GM12878 (cell line): ENCODE measurements at places on chromosomes 3 and 15.

- no peak overlapping the region for H3K4me3 ChIP-seq
- no peak for DNase-seq
- no peak overlapping the region for H3K27ac ChIP-seq
These were observed 761.3 kb downstream of the AGBL1 start for GRCh38 chr15:86840996-86841395.

DNA sequence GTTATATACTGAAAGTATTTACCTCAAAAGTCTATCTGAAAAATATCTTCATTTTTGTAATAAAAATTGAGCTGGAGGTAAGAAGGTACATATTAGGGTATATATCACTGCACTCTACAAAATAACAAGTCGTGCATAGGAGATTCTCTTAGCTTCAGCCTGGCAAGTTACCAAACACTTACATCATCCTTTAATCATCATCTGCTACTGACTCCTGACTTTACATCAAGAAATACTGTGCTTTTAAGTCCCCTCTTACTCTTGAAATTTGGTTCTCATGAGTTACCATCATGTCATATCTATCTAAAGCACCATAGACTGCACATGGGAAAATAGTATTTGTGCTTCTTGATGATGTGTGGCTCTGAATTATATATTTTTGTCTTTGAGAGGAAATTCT lies 50.8 kb downstream of the LYSMD4 start:
- no peak overlapping the region for H3K4me3 ChIP-seq
- H3K4me1 ChIP-seq = peaks cover 3% of the 10 kb centered on the region
- H3K27ac ChIP-seq = no peak overlapping the region
- no peaks in the 10 kb centered on the region for H3K27me3 ChIP-seq
- no peaks in the 10 kb centered on the region; the same call in 1 of the 2 replicates for H3K36me3 ChIP-seq

DNA sequence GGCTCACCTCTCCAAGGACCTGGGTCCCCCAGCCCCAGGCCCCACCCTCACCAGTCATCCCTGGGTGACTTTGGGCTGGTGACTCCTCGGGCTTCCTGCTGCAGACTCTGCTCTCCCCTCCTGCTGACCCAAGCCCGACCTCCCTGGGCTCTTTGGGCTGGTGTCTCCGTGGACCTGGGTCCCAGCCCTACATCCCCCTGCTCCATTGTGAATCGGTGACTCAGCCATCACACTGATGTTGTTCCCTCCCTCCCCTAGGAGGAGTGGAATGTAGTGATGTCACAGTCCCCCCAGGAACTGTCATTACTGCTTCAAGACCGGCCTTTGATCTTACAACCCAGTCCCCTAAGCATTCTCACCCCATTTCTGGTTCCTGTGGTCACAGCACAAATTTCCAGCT lies 83.7 kb downstream of the ADAMTS7 start:
- H3K27me3 ChIP-seq = no peaks in the 10 kb centered on the region; the same call in 1 of the 2 replicates
- no peak overlapping the region for H3K4me3 ChIP-seq
- no peak for DNase-seq
- no peak overlapping the region for H3K27ac ChIP-seq
- H3K4me1 ChIP-seq = no peaks in the 10 kb centered on the region

GRCh38 chr3:86951322-86951721 lies 39.6 kb downstream of the VGLL3 start:
- no peak overlapping the region for H3K4me3 ChIP-seq
- H3K27ac ChIP-seq = no peak overlapping the region
- H3K4me1 ChIP-seq = no peaks in the 10 kb centered on the region
- no peaks in the 10 kb centered on the region for H3K27me3 ChIP-seq

DNA sequence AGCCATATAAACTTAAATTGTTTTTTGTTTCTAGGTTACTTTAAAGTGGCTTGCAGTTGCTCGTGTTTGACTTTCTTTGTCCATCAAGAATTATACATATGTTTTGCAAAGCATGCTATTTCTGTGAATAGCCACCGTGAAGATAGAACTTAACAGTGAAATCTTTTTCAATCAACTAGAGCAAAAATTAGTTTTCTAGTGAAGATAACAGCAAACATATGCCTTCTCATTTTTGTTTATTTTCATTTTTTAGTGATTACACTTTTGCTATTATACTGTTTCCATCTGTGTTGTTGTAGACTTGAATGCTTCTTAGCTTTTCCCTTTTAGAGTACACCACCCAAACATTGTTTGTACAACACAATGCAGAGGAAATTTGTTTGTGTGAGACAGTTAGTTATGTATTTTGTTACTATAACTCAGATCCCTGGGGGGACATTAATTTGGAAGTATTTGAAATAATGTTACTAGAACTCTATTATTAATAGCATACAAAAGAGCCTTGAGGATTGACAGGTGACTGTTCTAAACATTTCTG lies 62.8 kb downstream of the CRYBG3 start:
- H3K4me1 ChIP-seq = no peaks in the 10 kb centered on the region
- H3K36me3 ChIP-seq = peaks cover 4% of the 10 kb centered on the region; the same call in 1 of the 2 replicates
- H3K27ac ChIP-seq = no peak overlapping the region
- no peaks in the 10 kb centered on the region for H3K27me3 ChIP-seq
- H3K4me3 ChIP-seq = no peak overlapping the region
- no peak for DNase-seq

GRCh38 chr3:179902061-179902460 lies 134.7 kb downstream of the PEX5L start:
- no peaks in the 10 kb centered on the region for H3K4me1 ChIP-seq
- no peak overlapping the region for H3K4me3 ChIP-seq
- H3K36me3 ChIP-seq = no peaks in the 10 kb centered on the region
- H3K27ac ChIP-seq = no peak overlapping the region

DNA sequence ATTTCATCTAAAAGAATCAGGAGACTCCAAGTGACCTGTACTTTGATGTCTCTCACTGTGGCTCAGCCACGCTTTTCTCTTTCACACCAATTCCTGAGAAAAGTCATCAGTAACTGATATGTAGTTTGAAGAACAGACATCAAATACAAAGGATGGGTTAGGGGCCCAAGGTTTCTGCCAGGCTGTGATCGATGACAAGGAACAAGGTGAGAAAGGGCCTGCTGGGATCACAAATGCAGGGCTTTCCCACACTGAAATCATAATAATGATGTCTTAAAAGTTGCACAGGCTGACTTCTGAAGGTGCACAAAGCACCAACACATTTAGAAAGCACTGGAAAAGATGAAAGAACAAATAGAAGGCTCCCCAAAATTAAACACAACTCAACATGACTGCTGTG lies 396.9 kb downstream of the MAGI1 start:
- no peaks in the 10 kb centered on the region for H3K27me3 ChIP-seq
- H3K4me3 ChIP-seq = no peak overlapping the region
- H3K4me1 ChIP-seq = no peaks in the 10 kb centered on the region
- H3K27ac ChIP-seq = no peak overlapping the region
- no peak for DNase-seq

- H3K4me3 ChIP-seq = 0 out of 2 replicates have a peak overlapping the region, but pooled peaks have one; percentile 1
- no peak overlapping the region for H3K27ac ChIP-seq
- no peaks in the 10 kb centered on the region for H3K36me3 ChIP-seq
These were observed 7.3 kb downstream of the CCDC14 start for GRCh38 chr3:123953735-123954134.

- H3K36me3 ChIP-seq = no peaks in the 10 kb centered on the region
- H3K27ac ChIP-seq = no peak overlapping the region
- no peak overlapping the region for H3K4me3 ChIP-seq
- H3K4me1 ChIP-seq = peaks cover 10% of the 10 kb centered on the region
These were observed 115.2 kb upstream of the TP63 start for GRCh38 chr3:189516039-189516438.

DNA sequence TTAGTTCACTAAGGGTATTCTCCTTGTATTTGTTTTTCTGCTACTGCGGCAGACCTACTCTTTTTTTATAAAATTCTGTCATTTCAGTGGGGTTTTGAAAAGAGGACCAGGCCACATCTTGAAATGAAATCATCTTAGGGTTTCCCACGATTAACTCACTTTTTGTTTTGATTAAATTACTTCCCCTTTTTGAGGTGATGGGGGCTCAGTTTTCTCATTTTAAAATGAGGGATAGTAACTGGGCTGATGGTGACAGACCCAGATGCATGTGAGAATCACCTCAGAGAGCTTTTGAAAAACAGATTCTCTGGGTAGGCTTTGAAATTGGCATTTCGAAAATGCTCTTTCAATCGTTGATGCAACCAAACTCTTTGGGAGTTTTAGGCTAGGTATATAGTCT lies 24.2 kb downstream of the UBE2Q2 start:
- no peak for DNase-seq
- peaks cover 5% of the 10 kb centered on the region for H3K36me3 ChIP-seq
- H3K27ac ChIP-seq = no peak overlapping the region
- H3K4me1 ChIP-seq = peaks cover 12% of the 10 kb centered on the region; the same call in 1 of the 2 replicates

- H3K27me3 ChIP-seq = no peaks in the 10 kb centered on the region
- no peaks in the 10 kb centered on the region for H3K36me3 ChIP-seq
- DNase-seq = no peak
These were observed 719 bp upstream of the SRPRB start for GRCh38 chr3:133804896-133805295.
